ENCODE measurements at places on chromosomes 16 and 17. TPM values are rescaled to one million over a fixed set of nuclear protein-coding genes. Genes with fewer than 3 reads are reported as not detected.

DNA sequence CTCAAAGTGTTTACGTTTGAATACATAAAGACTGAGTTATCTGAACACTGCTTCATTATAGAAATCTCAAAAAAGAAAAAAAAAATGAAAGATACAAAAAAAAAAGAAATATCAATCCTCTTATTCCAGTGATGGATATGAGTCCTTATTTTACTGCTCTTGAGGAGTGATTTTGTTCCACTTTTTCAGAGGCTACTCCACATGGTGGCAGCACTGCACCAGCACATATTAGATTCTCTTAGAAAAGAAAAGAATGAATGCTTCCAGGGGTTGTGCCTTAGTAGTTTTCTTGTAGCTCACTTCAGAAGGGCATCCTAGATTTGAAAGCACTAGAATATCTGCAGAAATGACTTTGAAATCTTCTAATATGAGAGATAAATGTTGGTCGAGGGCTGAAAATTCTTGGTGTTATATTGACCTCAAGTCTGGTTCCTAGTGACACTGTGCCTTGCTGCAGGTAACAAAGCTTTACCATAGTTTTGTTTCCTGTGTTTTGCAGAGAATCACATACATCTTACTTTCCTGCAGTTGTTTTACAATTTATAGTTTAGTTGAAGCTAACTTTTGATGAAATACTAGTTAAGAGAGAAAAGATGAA is 25.9 kb downstream of the AP2B1 start:
- no peaks in the 10 kb centered on the region for H3K27me3 ChIP-seq
- no peak overlapping the region for H3K27ac ChIP-seq
- no peak overlapping the region for H3K4me3 ChIP-seq
- H3K4me1 ChIP-seq: no peaks in the 10 kb centered on the region

DNA sequence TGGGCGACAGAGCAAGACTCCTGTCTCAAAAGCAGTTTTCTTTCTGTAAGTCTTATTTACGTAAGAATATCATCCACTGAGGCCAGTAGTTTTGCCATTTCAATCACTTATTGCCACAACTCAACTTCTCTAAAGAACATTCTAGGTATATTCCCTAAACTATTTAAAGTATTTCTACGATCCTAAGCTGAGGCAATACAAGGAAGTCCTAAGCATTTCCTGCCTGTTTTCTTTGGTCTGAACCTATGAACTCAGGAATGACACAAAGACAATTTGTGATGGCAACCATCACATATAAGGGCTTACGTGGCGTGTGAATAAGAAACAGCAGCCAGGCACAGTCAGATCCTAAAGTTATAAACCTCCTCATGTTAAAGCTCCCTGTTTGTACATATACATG is 14.2 kb downstream of the USP36 start:
- H3K27me3 ChIP-seq: no peaks in the 10 kb centered on the region
- H3K4me1 ChIP-seq: peaks cover 8% of the 10 kb centered on the region
- peak; percentile 37 for DNase-seq
- H3K36me3 ChIP-seq: peaks cover 37% of the 10 kb centered on the region
- H3K27ac ChIP-seq: peak overlapping the region; percentile 14

- no peaks in the 10 kb centered on the region for H3K27me3 ChIP-seq
- no peaks in the 10 kb centered on the region for H3K36me3 ChIP-seq
- peak; percentile 88 for DNase-seq
- no peaks in the 10 kb centered on the region for H3K4me1 ChIP-seq
- H3K27ac ChIP-seq: no peak overlapping the region
Observed at GRCh38 chr17:57481910-57482391, 225.6 kb downstream of the MSI2 start.

DNA sequence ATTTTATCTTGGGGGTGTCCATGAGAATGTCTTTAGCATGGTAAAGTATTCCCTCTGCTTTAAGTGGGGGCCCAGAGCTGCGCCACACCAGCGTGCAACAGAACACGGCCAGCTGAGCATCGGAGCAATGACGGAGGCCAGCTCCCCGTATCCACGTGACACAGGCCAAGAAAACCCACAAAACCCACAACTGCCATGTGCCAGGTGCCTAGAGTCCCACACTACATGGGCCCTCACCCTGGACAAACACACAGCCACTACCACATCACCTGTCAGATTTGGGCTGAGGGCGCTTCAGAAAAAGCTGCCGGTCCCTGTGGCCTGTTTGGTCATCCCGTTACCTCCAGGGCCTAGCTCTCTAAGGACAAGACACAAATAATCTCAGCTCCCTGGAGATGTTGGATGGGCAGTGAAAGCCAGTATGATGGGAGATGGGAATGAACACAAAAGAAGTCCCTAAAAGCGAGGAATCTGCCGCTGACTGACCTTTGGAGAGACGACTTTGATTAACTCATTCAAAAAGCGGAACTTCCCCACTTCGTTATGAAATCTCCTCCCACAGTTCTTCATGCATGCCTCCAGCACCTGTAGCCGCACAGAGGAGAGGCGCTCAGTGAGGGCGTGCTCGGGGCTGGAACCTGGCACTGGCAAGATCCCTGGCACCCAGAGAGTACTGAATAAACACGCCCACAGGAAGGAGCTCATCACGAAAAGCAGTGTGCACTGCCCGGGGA is 17.1 kb downstream of the GGA3 start:
- no peak for DNase-seq
- H3K27ac ChIP-seq: no peak overlapping the region
- H3K36me3 ChIP-seq: peaks cover 35% of the 10 kb centered on the region

GRCh38 chr17:65850486-65850885 is 289.0 kb upstream of the AXIN2 start:
- DNase-seq: no peak
- H3K36me3 ChIP-seq: no peaks in the 10 kb centered on the region
- no peak overlapping the region for H3K4me3 ChIP-seq
- no peaks in the 10 kb centered on the region for H3K4me1 ChIP-seq

DNA sequence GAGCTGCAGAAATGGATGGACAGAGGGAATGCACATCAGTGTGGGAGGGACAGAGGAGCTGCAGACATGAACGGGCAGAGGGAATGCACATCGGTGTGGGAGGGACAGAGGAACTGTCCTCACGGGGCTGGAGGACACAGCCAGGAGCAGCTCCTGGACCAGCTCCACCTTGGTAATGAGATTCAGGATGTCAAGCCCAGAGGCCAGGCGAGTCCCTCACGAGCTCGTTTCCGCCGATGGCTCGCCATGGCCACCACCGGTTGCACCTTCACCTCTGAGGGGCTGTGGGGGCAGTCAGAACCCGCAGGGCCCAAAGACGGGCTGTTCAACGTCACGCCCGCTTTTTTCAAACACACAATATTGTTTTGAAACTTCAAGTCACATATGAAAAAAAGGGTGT is 56.2 kb downstream of the RPH3AL start:
- H3K36me3 ChIP-seq: no peaks in the 10 kb centered on the region
- H3K27ac ChIP-seq: no peak overlapping the region
- H3K27me3 ChIP-seq: no peaks in the 10 kb centered on the region
- no peaks in the 10 kb centered on the region for H3K4me1 ChIP-seq
- no peak for DNase-seq

DNA sequence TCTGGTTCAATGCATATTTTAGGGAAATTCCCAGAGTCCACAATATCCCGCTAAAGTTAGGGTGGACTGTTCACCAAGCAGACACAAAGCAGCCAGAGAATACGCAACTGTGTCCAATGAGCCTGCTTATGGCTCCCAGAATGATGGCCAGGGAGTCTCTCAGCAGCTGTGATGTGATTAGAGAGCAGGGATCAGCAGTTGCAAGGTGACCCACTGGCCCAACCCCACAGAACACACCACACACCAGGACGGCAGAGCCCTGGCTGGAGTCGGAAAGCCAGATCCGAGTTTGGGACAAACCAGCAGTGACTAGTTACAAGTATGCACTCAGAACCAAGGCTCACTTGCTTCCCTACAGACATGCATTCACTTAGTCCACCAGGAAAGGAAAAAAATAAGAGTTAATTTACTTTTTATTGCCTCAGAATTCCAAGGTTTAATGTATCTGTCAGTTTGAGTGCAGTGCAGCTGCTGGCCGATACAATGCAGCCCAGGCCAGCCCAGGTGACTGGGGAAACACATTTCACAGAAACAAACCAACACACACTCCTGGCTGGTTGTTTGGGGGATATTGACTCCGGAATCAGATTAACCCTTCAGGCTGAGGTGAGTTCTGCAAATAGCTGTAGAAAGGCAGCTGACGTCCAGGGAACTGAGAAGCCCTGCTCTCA is 121.7 kb downstream of the HIC1 start:
- H3K27me3 ChIP-seq: no peaks in the 10 kb centered on the region
- H3K4me3 ChIP-seq: no peak overlapping the region
- H3K27ac ChIP-seq: peak overlapping the region; percentile 34
- no peak for DNase-seq
- H3K36me3 ChIP-seq: no peaks in the 10 kb centered on the region
- peaks cover 81% of the 10 kb centered on the region for H3K4me1 ChIP-seq

DNA sequence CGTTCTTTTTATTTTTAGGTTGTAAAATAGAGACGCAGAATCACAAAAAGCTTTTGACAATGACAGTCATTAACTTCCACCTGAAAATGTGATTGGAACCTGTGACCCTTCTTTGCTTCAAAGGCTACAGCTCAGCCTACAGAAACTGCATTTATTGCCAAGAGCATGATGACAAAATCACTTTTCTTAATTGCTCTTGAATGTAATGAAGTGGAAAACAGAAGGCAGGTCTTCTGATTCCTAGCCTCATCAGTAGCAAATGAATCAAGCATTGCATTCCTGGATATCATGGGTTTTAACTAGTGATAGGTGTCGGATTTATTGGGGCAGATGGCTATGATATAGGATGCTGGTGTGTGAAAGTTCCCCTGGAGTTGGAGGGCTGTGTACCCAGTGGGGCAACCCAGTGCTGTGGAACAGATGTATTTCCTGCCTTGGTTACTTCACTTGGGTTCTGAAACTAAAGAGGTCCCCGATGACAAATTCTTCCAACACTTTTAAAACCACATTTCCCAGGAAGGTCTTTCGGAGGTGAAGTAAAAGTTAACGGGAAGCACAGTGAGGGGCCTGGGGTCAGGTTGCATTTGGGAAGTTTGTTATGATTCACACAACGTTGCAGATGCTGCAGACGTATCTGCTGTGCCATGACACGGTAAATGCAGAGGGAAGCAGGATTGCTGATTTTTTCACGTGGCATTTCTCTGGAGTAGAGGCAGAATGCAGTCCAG is 127.5 kb downstream of the HS3ST3A1 start:
- no peak overlapping the region for H3K4me3 ChIP-seq
- no peaks in the 10 kb centered on the region for H3K27me3 ChIP-seq
- H3K27ac ChIP-seq: no peak overlapping the region
- no peaks in the 10 kb centered on the region for H3K36me3 ChIP-seq
- no peak for DNase-seq

AMFR gene
- 350 TPM for total RNA-seq

CCL5 gene
- total RNA-seq: not detected

SPATA22 gene
- total RNA-seq: 0.17 TPM

All from fibroblast of lung (primary cell).